ENCODE measurements at places on chromosomes 1 and 21. TPM values are rescaled to one million over a fixed set of nuclear protein-coding genes. Genes with fewer than 3 reads are reported as not detected.

Gene RNASEL
- 13.4 TPM for total RNA-seq

Gene TRPM2
- under 0.01 TPM for total RNA-seq

Gene ATAD3C
- not detected for total RNA-seq

Gene PGBD5
- total RNA-seq, result 0.57 TPM

Gene ANKRD65
- 0.46 TPM for total RNA-seq

Gene CD5L
- total RNA-seq, result not detected

Gene ARHGEF16
- total RNA-seq, result under 0.01 TPM
